ENCODE measurements at places on chromosomes 5 and 9.
A peak's percentile ranks its signal among the peaks of the same experiment; 100 is the strongest.

GRCh38 chr9:89054865-89055495 lies 63.7 kb downstream of the S1PR3 start:
- no peak for DNase-seq

DNA sequence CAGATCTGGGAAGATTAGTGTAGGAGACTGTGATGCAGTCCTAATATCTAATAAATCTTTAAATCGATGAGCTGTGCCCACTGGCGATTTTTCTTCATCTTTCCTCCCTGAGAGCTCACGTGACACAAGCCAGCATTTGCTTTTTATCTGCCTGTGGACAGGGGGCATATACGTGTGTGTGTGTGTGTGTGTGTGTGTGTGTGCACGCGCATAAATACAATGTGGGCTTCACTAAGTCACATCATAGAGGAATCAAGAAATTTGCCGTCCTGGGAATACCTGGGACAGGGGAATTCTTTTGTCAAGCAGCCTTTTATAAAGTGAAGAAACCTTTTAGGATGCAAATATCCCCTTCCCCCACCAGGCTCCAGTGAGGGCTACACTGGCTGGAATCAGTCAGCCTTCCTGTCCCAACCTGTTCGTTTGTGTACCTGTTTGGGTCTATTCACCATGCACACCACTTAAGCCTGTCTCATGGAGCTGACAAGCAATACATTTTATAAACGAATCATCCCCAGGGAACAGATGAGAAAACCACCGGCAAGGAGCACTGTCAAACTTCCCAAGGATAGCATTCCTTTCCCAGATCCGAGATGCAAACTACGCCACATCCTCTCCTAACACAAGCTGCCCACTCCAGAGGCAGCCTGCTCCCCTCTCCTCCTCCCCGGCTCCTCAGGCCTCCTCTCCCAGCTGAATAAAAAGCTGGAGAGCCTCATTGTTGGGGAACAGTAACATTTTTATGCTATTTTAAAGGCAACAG lies 2.7 kb downstream of the EPB41L4B start:
- no peak for DNase-seq

- no peak for DNase-seq
Observed at GRCh38 chr9:137222190-137223077, at the start of gene RNF208. Gene RNF208 (minus strand): TSS chr9:137222240. CDS start chr9:137221212, 1,028 bp downstream.

DNA sequence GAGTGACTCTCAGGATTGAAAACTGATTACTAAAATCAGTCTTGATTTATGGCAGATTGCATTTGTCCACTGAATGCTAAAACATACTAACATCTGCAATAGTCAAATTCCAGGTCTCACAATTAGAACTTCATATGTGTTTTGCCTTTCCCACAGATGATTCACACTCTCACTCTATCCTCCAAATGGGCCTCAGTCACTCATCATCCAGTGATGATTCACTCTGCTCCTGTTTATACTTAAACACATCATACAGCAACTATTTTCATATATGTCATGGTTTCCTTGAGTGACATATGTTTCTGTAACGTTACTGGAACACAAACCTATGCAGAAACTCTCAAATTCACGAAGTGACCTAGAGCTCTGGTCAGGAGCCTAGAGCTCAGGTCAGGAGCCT lies 512.9 kb downstream of the HINT1 start:
- DNase-seq: no peak

- DNase-seq: no peak
Observed at GRCh38 chr5:3310541-3311261, 284.9 kb upstream of the IRX1 start.

- no peak for DNase-seq
Observed at GRCh38 chr5:36681711-36682110, 75.3 kb downstream of the SLC1A3 start.

DNA sequence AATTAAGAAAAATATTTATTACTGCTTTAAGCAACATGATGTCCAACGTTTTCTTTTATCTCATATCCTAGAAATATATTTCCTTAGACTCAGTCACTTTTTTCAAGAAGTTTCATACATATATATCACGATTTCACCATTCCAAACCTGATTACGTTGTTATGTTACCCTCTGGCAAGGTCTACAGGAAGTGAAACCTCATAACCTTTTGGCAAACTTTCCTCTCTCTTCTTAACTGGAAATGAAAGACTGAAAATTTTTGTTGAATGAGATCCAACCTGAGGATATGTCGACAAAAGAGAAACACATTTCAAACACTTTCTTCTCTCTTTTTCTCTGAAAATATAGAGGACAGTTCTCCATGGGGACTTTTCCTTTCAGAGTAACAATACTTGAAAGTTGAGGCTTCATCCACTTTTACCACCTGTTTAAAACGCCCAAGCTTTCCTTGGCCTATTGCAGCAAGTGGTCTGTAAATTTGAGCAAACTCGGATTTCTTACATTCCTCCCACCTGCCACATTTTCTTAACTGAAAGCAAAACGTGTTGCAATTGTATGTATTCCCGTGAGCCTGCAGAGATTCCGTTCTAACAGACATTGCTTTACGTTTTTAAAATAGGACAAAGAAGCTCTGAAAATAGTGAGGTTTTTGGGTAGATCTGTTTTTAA lies 298.1 kb downstream of the CETN3 start:
- peak; percentile 4 for DNase-seq

GRCh38 chr5:167770461-167770860 lies 521.0 kb upstream of the WWC1 start:
- DNase-seq: no peak

DNA sequence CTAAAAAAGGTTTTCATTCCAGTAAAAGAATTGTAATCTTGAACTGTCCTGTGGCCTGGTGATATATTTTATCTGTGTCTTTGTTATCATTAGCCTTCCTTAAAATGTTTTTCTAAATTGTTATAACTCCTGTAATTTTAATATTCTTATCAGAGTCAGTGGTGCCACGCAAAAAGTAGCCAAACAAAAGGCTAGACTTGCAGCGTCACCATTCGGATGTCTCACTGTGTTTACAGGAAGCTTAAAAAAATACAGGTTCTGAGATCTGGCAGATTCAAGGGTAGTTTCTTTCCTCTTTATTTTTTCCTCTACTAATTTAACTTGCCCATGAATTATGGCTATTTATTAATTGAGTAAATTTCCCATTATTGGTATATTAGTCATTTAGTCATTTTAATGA lies 362.3 kb downstream of the MAT2B start:
- no peak for DNase-seq
